ENCODE measurements at places on chromosomes 4 and X.

- DNase-seq: no peak
Measured at GRCh38 chr4:184169225-184169867, 48.3 kb downstream of the ENPP6 start.

- no peak for DNase-seq
Measured at GRCh38 chr4:7457201-7458065, 22.7 kb upstream of the PSAPL1 start.

- DNase-seq: no peak
Measured at GRCh38 chr4:94523617-94524016, 71.9 kb downstream of the PDLIM5 start.

- DNase-seq: no peak
Measured at GRCh38 chrX:119069128-119069527, 3.7 kb upstream of the CT47C1 start.

- DNase-seq: no peak
Measured at GRCh38 chr4:114791976-114792375, 193.4 kb downstream of the UGT8 start.
